ENCODE measurements at places on chromosomes 1 and 21.

- DNase-seq = no peak
These were observed 214.4 kb downstream of the BARHL2 start for GRCh38 chr1:90502696-90503095.

GRCh38 chr1:242467556-242468145, 56.8 kb downstream of the PLD5 start:
- DNase-seq = no peak

GRCh38 chr1:5480906-5481305, 511.3 kb downstream of the NPHP4 start:
- no peak for DNase-seq

DNA sequence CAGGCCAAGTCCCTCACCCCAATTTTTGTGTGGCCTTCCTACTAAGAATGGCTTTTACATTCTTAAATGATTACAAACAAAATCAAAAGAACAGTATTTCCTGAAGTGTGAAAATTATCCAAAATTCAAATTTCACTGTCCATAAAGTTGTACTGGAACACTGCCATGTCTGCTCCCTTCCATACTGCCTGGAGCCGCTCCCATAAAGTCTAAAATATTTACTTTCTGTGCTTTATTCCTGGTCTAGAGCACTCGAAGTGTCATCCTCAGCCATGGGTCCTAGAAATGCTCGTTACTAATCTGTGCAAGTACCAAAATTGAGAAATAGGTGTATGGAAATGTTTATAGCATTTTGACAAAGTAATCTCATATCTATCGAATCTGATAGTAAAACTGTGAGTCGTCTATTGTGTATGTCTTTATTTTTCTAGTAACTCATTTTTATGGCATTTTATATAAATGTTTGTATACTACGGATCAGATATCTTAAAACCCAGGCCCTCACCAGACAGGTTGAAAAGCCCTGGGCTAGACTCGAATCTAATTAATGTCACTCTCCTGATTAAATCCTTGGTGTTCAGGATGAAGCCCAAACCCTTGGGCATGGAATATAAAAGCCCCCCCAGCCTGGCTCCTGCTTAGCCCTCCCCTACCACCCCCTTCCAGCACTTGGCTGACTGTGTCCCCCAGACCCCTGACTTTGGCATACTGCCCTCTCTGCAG, 4.9 kb downstream of the LBR start:
- no peak for DNase-seq

DNA sequence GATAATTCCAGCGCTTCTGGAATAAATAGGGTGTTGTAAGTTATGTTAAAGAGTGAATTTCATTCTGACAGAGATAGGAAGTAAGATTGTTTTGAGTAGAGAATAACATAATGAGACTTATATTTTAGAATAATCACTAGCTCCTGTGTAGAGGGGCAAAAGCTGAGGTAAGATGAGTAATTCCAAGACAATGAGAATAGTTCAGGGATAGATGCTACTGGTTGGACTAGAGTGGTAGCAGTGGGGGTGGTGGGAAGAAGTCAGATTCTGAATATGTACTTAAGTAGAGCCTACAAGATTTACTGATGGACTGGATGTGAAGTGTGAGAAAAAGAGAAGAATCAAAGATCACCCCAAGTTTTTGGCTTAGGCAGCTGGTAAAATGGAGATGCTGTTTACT, 23.3 kb upstream of the MOV10 start:
- DNase-seq = no peak

- DNase-seq = no peak
These were observed 30.6 kb downstream of the RABIF start for GRCh38 chr1:202858331-202858730.

DNA sequence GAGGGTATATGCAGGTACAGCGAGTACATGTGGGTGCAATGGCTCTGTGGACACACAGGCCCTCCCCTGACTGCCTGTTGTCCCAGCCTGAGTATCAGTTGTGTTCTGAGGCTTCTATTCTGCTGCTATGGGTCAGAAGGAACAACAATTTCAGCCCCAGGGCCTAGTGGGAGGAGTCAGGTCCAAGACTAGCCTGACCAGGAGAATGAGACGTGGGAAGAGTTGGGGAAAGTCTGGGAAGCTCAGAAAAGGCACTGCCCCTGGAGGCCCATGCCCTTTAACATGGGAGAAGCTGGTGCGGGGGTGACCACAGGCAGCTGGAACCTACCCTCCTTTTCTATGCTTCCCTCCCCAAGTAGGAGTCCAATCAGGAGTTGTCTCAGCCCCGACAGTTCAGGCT, 7.7 kb downstream of the IGSF8 start:
- no peak for DNase-seq

DNA sequence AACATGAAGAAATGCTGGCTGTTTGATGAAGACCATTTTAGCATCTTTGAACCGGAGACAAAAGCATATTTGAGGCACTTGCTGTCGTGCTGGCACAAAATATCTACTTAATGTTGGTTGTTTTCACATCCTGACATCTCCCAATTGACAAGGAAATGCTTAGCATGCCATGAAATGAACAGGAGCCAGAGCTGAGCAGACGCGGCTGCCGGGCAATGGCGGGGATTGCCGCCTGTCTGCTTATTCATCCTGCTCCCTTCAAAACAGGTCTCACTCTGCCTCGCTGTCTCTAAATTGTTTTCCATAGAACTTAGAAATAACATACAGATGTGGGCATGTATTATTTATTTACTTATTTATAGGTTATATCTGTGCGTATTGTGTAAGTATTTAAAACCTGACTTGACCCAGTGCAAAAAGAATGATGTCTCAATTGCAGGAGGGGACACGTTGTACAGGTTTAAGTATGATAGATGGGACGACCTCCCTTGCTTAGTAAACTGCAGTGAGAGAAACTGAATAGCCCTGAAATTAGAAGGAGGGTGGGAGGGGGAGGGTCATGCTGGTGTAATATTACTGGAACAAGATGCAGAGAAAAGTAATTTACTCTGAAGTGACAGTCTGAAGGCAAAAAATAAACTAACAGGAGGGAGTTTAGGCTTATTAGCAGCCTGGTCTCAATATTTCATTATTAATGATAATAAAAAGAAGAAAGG, 590.4 kb upstream of the PLXNA2 start:
- no peak for DNase-seq

DNA sequence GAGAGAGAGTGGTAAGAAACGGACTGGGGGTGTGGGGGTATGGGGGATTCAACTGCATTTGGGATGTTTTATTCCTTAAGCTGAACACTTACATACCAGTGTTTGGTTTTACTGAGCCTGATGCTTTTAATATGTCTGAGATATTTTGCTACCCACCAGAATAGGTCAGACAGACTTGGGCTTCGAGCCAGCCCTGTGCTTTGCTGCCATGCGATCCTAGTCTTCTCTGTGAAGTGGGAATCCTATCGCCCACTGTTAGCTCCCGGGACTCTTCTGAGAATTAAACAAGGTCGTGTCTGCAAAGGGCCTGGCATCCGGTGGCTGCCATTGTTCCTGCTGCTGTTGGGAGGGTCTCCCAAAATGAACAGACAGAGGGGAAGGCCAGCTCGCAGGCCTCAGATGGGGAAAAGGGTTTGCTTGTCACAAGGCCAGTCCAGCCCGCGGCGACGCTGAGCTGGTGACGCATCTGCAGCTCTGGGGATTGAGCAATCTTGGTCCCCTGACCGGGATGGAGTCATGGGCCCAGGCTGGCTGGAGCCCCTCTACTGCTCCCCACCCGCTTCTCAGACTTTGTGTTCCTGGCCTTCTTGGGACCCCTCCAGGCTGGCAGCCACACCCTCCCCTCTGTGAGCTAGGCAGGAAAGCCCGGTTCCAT, 26.9 kb upstream of the ECE1 start:
- DNase-seq = no peak

GRCh38 chr1:91754816-91755580, 131.0 kb downstream of the TGFBR3 start:
- DNase-seq = no peak

DNA sequence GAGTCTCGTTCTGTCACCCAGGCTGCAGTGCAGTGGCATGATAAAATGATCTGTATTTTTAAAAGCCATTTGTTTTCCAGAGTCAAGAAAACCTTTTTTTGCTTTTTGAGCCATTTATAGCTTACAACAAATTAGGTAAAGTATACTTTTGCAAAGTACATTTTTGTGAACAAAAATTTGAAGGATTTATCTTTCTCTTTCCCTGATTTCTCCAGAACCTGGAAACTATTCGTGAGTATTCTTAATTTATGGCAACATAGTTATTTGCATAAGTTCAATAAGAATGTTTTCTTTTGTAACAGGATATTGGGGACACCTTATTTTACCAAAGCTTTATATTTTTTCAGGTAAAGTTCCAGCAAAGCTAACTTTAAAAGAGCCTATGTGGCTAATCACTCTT, 37.4 kb upstream of the SLC35F3 start:
- DNase-seq = no peak

DNA sequence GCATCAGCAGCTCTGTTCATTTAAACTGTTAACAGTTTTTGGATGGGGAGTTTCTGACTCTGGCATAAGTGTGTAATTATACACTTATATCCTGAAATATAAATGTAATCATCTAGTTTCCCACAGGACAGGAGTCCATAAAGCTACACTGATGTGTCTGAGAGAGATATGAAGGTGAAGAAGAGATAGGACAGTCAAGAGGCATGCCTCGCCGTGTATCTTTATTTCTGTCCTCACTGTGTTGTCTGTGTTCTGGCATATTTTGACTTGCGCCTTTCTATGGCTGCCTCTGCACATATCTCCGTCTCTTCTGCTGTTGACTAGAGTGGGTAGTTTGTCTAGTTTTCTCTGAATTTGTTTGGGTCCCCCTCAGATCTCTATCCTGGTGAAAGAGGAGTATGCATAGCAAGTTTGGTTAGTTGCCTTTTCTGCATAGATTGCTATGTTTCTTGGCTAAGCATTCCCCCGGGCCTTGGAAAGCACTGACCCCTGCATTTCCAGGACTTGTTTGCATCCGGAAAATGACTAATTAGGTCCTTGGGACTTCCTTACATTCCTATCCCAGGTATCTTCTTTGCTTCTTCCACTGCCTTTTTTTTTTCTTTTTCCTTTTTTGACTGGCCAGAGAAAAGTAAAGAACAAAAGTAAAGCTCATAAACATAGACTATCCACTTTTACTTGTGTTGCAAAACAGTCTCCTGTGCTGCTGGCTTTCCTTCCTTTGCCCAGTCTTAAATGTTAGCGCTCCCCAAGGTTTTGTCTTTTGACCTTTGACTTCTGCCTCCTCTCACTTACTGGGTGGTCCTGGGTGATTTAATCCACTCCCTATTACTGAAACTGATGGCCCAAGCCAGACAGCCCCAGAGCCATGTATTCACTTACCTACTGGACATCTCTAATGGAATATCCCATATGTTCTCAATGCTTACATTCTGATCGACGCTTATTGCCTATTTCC, 27.6 kb upstream of the CNN3 start:
- DNase-seq = no peak

GRCh38 chr1:156383023-156383422, 14.0 kb downstream of the RHBG start:
- peak; percentile 59 for DNase-seq

- DNase-seq = no peak
These were observed 2.4 kb downstream of the S100A5 start for GRCh38 chr1:153538315-153538821.

GRCh38 chr1:108570128-108570527, 10.2 kb downstream of the EEIG2 start:
- DNase-seq = peak; percentile 38

- DNase-seq = no peak
These were observed 56.6 kb downstream of the ATG4C start for GRCh38 chr1:62840555-62840954.

DNA sequence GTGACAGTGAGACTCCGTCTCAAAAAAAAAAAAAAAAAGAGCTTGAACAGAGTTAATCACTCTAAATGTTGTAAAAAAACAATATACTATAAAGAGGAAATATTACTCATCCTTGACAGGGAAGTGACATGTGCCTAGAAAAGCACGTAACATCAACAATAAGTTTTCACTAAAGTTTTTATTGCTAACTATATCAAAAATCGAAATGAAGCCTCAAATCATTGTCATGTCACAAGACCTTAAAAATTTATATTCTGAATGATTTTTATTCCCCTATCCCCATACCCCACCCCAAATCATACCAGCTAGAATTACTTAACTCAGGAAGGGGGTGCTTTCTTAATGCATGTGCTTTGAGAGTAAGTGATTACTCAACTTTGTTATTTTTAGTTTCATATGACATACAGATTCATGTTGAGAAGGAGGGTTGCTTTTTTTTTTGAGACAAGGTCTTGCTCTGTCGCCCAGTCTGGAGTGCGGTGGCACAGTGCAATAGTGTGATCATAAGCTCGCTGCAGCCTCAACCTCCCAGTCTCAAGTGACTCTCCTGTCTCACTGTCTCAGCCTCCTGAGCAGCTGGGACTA, 53.6 kb upstream of the MUTYH start:
- DNase-seq = peak; percentile 11

DNA sequence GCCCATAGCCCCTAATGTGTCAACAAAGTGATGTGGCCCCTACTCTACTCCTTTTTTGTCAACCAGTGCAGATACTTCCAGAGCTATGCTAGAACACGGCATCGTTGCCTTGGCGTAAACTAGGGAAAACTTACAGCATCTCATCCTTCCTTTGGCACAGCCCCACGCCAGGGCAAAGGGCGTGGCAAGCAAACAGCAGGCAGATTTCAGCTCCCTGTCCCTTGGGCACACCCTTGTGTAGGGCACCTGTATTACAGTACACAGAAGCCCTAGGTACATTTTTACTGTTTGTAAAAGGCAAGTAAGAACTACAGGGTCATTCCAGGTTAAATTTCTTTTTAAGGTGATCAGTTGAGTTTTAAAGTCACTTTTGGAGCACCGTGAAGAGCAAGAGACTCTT, 29.3 kb downstream of the PRDX6 start:
- no peak for DNase-seq

DNA sequence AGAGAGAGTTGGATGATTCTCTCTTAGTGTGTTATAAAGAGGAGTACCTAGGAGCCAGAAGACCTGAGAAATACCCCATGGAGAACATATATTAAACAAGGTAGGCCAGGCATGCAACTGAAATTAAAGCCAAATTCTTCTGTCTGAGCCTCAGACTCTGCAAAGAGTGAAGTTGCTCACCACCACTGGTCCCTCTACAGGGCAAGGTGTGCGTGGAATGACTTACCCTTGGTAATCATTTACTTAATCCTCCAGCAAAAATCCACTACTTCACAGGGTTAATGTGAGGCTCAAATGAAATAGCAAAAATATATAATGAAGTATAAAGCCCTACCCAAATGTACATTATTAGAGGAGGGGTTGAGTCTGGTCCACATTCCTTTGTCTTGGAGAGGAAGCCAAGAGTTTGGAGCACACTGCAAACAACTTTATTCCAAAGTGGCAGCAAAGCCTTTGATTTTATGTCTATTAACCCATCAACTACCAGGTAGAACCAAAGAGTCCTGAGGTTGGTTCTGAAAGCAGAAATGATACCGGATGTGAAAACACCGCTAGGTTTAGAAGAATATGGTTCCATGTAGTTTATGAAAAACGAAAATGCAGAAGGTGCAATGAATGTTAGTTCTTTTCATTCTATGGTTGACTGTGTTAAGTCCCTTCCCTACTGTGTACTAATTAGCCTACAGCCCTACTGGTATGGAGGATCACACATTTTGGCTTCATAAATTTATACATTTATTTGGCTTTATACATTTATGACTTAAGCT, 8.5 kb downstream of the SSR2 start:
- DNase-seq = no peak

Measured in CD4-positive, alpha-beta T cell treated with Interleukin-4 for 1 hour (primary cell).